ENCODE measurements at places on chromosomes 3 and 15.
A peak's percentile ranks its signal among the peaks of the same experiment; 100 is the strongest.

- DNase-seq = no peak
Measured at GRCh38 chr15:43957724-43958123, 130.9 kb downstream of the WDR76 start.

- no peak for DNase-seq
Measured at GRCh38 chr15:55707518-55707917, 35.4 kb downstream of the PRTG start.

- DNase-seq = no peak
Measured at GRCh38 chr3:197376735-197377555, 78.5 kb upstream of the DLG1 start.

DNA sequence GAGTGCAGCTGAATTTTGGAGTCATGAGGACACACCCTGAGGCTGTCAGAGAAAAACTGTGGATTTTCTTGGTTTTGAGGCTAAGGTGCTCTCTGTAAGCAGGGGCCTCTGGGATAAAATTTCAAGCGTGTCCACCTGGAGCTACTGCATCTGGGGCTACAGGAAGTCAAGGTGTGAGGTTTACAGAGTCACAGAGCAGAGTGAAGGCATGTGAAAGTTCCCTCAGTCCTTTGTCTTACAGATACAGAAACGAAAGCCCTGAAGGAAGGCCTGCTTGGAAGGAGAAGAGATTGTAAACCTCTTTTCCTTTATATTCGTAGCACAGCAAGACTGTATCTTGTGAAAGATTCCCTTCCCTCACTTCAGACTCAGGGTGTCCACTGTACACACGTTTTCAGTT is 138.6 kb downstream of the OPA1 start:
- DNase-seq = peak; percentile 22

- DNase-seq = no peak
Measured at GRCh38 chr3:105827959-105828358, 40.9 kb downstream of the CBLB start.

DNA sequence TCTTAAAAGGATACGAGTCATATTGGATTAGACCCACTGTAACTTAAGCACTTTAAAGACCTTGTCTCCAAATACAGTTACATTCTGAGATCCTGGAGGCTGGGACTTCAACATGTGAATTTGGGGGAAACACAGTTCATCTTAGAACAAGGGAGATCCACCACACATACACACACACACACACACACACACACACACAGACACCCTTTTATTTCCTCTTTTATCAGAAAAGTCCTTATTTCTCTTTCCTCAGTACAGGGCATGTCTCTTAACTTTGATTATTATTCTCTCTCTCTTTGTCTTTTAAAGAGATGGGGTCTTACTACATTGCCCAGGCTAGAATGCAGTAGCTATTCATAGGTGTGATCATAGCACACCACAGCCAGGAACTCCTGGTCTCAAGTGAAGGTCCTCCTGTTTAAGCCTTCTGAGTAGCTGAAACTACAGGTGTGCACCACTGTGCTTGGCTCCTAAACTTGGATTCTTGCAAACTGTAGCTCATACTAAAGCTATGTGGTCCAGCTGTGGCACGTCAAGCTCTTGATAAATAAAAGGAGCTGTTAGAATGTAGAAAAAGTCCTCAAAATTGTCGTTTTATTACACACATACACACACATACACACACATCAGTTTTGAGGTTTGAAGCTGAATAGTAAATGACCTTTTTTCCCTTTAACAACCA is 7.4 kb downstream of the GOLM2 start:
- no peak for DNase-seq

- peak; percentile 94 for DNase-seq
Measured at GRCh38 chr3:196503196-196504076, at the start of gene RNF168. Gene RNF168, minus strand, starts transcription at chr3:196503768. Its CDS starts 595 bp downstream, at chr3:196503173.

GRCh38 chr3:60609446-60609845 is 641.8 kb downstream of the FHIT start:
- DNase-seq = no peak

DNA sequence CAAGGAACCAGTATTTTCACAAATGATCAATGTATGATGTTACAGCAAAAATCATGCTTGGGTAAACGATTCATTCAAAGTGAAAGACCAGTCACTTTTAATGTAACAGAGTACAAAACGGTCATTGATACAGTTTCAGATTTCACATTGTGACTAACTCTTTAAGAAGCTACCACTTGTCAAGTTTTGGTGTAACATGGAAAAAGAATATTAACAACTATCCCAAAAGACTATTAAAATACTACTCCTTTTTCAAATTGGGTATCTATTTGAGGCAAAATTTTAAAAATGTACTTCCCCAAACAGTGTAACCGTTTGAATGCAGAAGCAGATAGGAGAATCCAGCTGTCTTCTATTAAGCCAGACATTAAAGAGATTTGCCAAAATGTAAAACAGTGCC is 31.7 kb downstream of the AKAP13 start:
- no peak for DNase-seq

DNA sequence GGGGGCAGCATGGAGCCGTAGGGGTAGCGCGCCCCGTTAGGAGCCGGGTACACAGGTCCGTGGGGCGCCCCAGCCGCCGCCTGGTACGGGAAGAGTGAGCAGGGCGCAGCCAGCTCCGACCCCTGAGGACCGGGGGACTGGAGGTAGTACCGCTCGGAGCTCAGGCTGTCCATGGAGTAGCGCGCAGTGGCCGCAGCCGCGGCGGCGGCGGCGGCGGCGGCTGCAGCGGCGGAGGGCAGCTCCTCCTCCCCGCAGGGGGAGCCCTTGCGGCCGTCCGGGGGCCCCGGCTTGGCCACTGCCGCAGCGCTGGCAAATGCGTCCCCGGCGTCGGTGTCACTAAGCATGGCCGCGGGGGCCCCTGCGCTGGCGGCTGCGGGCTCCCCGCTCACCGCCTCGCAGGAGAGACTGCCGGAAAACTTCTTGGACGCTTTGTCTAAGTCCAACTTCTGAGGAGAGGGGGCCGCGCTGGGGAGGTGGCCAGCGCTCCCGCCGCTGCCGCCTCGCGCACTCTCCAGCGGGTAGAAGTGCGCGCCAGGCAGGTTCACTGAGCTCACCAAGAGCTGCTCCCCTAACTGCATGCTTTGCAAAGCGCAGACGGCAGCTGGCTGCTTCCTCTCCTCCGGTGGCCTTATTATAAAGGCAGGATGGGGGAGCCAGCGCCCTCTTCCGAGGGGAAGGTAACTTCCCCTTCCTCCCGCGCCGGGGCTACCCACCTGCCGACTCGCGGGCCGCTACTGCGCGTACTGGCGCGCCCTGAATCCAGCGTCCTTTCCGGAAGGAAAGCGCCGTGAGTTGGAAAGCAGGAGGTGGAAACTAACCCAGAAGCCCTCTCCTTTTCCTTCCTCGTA is at the start of gene EOMES:
Gene EOMES (minus strand): TSS at position 607 of the 848 bp plus-strand sequence. CDS start 29 bp downstream, at position 578.
- no peak for DNase-seq

DNA sequence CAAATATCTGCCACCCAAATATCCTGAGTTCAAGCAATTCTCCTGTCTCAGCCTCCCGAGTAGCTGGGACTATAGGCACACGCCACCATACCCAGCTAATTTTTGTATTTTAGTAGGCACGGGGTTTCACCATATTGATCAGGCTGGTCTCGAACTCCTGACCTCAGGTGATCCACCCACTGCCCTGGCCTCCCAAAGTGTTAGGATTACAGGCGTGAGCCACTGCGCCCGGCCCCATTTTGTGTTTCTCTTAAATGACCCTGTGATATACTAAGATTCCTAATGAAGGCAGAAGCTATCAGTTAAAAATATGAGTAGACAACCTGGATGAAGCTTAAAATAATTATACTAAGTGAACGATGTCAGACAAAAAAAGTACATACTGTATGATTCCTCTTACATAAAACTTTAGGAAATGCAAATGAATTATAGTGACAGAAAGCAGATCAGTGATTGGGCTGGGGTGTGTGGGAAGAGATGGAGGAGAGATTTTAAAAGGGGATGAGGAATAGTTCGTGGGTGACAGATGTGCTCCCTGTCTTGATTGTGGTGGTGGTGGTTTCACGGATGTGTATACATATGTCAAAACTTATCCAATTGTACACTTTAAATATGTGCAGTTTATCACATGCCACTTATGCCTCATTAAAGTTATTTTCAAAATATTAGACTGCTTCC is 3.8 kb upstream of the KLHL40 start:
- no peak for DNase-seq

DNA sequence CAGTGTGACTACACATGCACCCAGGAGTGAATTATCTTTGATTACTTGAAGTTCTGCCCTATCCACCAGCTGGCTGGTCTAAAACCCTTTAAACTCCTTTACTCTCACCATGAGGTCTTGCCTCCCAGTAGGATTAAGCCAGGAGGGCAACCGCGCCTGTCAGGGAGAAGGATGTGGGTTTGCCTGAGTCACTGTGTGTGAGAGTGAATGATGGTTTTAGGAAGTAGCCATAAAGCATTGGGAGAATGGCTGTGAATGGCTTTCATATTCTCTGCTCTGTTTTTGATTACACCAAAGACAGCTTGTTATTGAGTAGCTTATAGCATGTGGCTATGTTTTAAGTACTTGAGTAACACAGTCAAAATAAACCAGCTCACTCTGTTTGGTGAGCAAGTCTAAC is 637.7 kb upstream of the TBL1XR1 start:
- DNase-seq = no peak

GRCh38 chr3:167653760-167654159 is at the start of gene WDR49:
Gene WDR49, minus strand, starts transcription at chr3:167653942. Its CDS starts 517 bp downstream, at chr3:167653425.
- no peak for DNase-seq

DNA sequence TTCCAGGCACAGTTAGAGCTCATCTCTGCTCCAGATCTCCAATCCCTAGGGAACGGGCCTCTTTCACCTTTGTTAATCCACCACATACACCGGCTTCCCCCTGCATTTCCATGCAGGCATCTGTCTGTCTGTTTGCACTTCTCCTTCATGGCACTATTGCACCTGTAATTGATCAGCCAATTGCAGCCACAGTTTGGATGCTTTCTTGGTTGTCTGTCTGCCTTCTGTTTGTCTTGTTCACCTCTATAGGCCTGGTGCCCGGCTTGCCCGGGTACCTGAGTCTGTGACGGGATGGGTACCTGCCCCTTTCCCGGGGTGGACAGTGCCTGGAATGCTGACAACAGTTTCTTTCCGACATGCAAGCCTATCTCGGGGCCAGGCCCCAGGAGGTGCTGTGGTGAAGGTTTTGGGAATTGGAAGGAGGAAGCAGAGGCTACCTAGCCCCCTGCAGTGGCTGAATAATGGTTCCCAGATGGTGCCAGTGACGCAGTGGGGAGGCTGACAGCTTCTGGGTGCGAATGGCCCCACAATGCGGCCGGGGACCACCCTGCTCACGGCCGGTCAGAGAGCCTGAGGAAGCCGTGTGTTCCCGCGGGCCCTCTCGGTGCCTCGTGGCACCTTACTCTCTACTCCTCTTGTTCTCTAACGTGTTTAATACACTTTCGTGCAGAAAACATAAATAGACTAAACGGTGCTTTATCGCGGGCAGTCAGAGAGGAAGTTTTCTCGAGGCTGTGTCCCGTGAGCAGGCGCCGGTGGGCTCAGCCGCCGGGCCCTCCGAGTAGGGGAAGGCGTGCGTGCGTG is 31.3 kb upstream of the RAB6B start:
- DNase-seq = peak; percentile 83

- no peak for DNase-seq
Measured at GRCh38 chr3:31922962-31923361, 58.1 kb downstream of the OSBPL10 start.

DNA sequence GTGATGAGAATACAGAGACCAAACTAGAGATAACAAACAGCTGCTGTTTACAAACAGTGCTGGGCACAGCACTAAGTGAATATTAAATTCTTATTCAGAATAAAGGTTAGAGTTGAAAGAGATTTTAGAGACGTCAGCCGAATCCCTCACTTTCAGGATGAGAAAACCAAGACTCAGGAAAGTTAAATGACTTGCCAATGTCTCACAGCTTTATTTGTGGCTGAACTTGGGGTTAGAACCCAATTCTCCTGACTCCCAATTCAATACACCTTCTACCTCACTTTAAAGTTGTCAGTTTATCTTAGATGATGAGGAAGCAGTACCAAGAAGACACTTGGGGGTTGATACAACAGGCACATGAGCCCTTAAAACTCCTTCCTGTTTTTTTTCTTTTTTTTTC is 180.9 kb downstream of the GAP43 start:
- no peak for DNase-seq

- no peak for DNase-seq
Measured at GRCh38 chr15:74121039-74121438, 9.3 kb upstream of the ISLR2 start.

- no peak for DNase-seq
Measured at GRCh38 chr3:186216900-186217819, 108.3 kb upstream of the ETV5 start.
